Nasal cavity respiratory epithelium epithelial cell of viscerocranial mucosa (primary cell): ENCODE measurements at places on chromosomes 1 and 21. TPM values are rescaled to one million over a fixed set of nuclear protein-coding genes. Genes with fewer than 3 reads are reported as not detected.

MYOG gene
- not detected in 2 replicates for total RNA-seq

AQP10 gene
- total RNA-seq, result 0.14 TPM in 1 of 2 replicates, not detected in the other

OR2G3 gene
- total RNA-seq, result not detected in 2 replicates

C1orf53 gene
- 1.4 and 1.8 TPM in 2 replicates for total RNA-seq

KCNJ9 gene
- total RNA-seq, result under 0.01 TPM in 2 replicates

MYOM3 gene
- 0.34 and 0.85 TPM in 2 replicates for total RNA-seq
